ENCODE measurements at places on chromosomes 2 and 18.

DNA sequence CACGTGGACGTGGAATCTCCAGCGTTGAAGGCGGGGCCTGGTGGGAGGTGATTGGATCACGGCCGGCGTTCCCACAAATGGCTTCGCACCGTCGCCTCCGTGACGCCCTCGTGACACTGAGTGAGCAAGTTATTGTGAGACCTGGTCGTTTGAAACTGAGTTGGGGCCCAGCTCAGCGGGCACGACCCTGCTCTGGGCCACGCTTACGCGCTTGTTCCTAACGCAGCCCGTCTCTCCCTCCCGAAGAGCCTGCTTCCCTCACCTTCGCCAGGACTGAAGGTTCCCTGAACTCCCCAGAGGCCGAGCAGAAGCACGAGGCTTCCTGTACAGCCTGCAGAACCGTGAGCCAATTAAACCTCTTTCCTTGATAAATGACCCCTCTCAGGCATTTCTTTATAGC lies 121.8 kb downstream of the RTP5 start:
- H3K4me1 ChIP-seq = no peaks in the 10 kb centered on the region
- H3K4me3 ChIP-seq = no peak overlapping the region
- no peak for DNase-seq
- H3K36me3 ChIP-seq = peaks cover 3% of the 10 kb centered on the region
- H3K27ac ChIP-seq = no peak overlapping the region

GRCh38 chr2:98282109-98282508 lies 64.1 kb upstream of the CNGA3 start:
- no peak for DNase-seq
- no peak overlapping the region for H3K27ac ChIP-seq
- H3K36me3 ChIP-seq = no peaks in the 10 kb centered on the region
- H3K4me1 ChIP-seq = no peaks in the 10 kb centered on the region
- H3K27me3 ChIP-seq = peaks cover 72% of the 10 kb centered on the region

GRCh38 chr2:65749545-65749944 lies 317.1 kb upstream of the SPRED2 start:
- H3K4me1 ChIP-seq = no peaks in the 10 kb centered on the region
- H3K27me3 ChIP-seq = no peaks in the 10 kb centered on the region
- H3K4me3 ChIP-seq = no peak overlapping the region
- no peak overlapping the region for H3K27ac ChIP-seq
- no peak for DNase-seq

DNA sequence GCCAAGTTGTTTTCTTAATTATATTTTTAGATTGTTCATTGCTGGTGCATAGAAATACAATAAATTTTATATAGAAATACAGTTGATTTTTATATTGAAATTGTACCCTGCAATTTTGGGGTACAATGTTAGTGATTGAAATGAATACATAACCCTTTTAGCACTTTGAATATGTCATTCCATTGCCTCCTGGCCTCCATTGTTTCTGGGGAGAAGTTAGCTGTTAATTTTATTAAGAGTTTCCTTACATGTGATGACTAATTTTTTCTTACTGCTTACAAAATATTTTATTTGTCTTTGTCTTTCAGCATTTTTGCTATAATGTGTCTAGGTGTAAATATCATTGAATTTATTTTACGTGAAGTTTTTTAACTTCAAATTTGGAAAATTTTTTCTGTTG lies 176.5 kb upstream of the DCC start:
- H3K4me1 ChIP-seq = no peaks in the 10 kb centered on the region
- no peaks in the 10 kb centered on the region for H3K27me3 ChIP-seq
- H3K4me3 ChIP-seq = no peak overlapping the region
- DNase-seq = no peak
- no peaks in the 10 kb centered on the region for H3K36me3 ChIP-seq
- no peak overlapping the region for H3K27ac ChIP-seq

DNA sequence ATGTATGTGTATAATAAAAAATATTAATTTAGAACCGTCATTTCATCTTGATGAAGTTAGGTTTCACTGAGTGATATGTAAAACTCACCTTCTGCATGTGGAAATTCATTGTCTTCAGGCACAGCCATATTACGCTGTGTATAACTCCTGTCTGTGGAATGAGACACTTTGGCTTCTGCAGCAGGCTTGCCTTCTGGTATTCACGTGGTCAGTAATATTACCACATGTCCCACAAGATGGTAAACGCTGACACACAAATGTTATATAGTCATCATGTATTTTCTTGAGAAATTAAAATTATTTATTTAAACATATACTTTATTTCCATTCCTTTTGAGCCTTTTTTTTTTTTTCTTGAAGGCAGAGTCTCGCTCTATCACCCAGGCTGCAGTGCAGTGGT lies 25.1 kb upstream of the AAK1 start:
- H3K27me3 ChIP-seq = no peaks in the 10 kb centered on the region
- H3K27ac ChIP-seq = no peak overlapping the region
- no peak overlapping the region for H3K4me3 ChIP-seq

DNA sequence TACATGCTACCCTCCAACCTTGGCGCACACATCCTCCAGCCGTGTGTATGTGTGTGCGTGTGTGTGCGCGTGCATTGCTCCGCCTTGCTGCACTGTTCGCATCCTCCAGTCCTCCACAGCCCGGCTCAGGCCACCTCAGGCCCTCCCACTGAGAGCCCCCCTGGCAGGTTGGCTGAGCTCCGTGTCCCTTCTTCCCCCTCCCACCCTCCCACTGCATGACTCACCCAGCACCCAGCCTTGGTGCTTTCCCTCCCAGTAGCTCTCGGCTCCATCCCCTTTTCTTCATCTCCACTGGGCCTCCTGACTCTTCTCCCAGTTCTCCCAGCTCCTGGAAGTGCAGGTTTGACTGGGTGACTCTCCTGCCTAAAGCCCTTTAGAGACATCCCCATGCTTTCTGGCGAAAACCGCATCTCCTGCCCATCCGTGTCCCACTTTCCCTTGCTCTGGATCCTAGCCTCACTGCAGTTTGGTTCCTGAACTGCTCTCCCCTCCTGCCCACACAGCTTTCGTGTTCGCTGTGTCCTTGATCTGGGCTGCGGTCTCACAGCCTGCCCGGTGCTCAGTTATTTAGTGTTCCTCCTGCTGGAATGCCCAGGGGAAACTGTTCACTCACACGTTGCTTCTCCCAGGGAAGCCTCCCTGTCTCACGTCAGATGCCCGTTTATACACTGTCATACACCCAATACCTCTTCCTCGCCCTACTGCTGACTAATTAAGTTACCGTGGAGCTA lies 4.9 kb downstream of the TMEM177 start:
- H3K4me3 ChIP-seq = no peak overlapping the region
- H3K4me1 ChIP-seq = peaks cover 14% of the 10 kb centered on the region
- DNase-seq = no peak
- peaks cover 5% of the 10 kb centered on the region for H3K36me3 ChIP-seq

- peak overlapping the region; percentile 79 for H3K27ac ChIP-seq
- H3K4me1 ChIP-seq = peaks cover 35% of the 10 kb centered on the region
- DNase-seq = no peak
Measured at GRCh38 chr2:9697909-9698308, 67.1 kb upstream of the YWHAQ start.

GRCh38 chr2:26169681-26170414 lies 3.0 kb upstream of the GAREM2 start:
- peaks cover 3% of the 10 kb centered on the region for H3K36me3 ChIP-seq
- H3K27me3 ChIP-seq = peaks cover 20% of the 10 kb centered on the region
- no peak overlapping the region for H3K27ac ChIP-seq
- H3K4me1 ChIP-seq = peaks cover 15% of the 10 kb centered on the region
- no peak overlapping the region for H3K4me3 ChIP-seq

DNA sequence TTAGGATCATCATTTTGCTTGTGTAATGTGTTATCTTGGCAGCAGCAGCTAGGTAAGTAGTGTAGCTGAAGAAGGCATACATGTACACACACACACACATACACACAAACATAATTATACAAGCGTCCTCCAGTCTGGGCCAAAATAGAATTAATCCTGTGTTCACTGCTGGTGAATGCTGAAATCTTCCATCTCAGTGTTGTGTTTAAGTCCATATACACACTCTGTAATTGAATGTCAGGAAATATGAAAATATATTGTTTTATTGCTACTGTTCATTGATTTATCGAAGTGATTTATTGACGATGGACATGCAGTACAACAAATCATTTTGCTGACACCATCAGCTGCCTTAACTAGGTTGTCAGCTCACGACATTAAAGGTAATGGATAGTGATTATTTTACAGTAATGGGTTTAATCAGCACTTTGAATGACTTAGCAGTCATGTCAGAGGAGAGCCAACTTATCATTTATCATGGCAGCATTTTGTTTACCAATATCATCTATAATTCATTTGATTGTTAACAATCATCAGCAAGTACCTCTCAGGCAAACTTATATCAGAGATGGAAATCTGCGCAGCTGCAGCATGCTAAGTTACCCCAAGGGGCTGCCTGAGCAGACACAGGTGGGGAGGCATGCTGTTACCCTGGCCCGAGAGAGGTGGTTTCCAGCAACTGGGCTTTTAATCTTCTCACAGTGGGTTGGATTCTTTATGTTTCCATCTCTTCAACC lies 83.7 kb upstream of the FSHR start:
- H3K27ac ChIP-seq = no peak overlapping the region
- no peaks in the 10 kb centered on the region for H3K4me1 ChIP-seq
- no peaks in the 10 kb centered on the region for H3K27me3 ChIP-seq
- H3K36me3 ChIP-seq = no peaks in the 10 kb centered on the region
- H3K4me3 ChIP-seq = no peak overlapping the region
- DNase-seq = no peak

GRCh38 chr18:8526332-8526731 lies 82.9 kb upstream of the RAB12 start:
- DNase-seq = no peak
- peaks cover 32% of the 10 kb centered on the region for H3K27me3 ChIP-seq
- H3K27ac ChIP-seq = no peak overlapping the region
- H3K4me3 ChIP-seq = no peak overlapping the region
- H3K4me1 ChIP-seq = no peaks in the 10 kb centered on the region
- H3K36me3 ChIP-seq = no peaks in the 10 kb centered on the region

- H3K27me3 ChIP-seq = no peaks in the 10 kb centered on the region
- H3K36me3 ChIP-seq = no peaks in the 10 kb centered on the region
- DNase-seq = no peak
- no peak overlapping the region for H3K27ac ChIP-seq
- H3K4me1 ChIP-seq = no peaks in the 10 kb centered on the region
Measured at GRCh38 chr18:71116535-71116934, 827.7 kb downstream of the SOCS6 start.

GRCh38 chr18:34023471-34023870 lies 201.2 kb downstream of the NOL4 start:
- H3K4me1 ChIP-seq = no peaks in the 10 kb centered on the region
- no peak overlapping the region for H3K4me3 ChIP-seq
- no peaks in the 10 kb centered on the region for H3K27me3 ChIP-seq
- no peak for DNase-seq

DNA sequence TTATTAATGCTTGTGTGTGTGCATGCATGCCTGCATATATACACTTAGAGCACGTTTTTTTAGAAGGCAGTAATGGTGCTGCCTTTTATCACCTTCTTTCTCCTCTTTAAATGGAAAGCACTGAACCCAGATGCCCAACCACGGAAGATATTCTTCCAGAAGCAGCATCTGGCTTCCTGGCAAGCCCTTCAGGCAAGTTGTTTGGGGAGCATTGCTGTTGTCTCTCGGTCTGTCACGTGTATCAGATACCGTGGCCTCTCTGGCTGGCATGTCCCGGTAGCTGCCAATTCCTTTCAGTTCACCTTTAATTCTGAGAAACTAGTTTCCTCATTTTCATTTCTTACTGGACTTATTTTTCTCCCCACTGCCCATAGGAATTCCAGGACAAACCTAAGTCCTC lies 587.8 kb downstream of the ARHGAP15 start:
- H3K27ac ChIP-seq = peak overlapping the region; percentile 52
- peaks cover 37% of the 10 kb centered on the region for H3K4me1 ChIP-seq
- DNase-seq = no peak
- no peak overlapping the region for H3K4me3 ChIP-seq
- no peaks in the 10 kb centered on the region for H3K27me3 ChIP-seq
- peaks cover 19% of the 10 kb centered on the region for H3K36me3 ChIP-seq

- H3K27ac ChIP-seq = no peak overlapping the region
- peaks cover 2% of the 10 kb centered on the region for H3K36me3 ChIP-seq
- H3K27me3 ChIP-seq = peaks cover 32% of the 10 kb centered on the region
- DNase-seq = no peak
- peaks cover 4% of the 10 kb centered on the region for H3K4me1 ChIP-seq
Measured at GRCh38 chr2:216665717-216666116, 29.6 kb downstream of the IGFBP5 start.

GRCh38 chr2:160261732-160262131 lies 61.7 kb upstream of the ITGB6 start:
- no peaks in the 10 kb centered on the region for H3K27me3 ChIP-seq
- no peaks in the 10 kb centered on the region for H3K36me3 ChIP-seq
- no peak overlapping the region for H3K4me3 ChIP-seq
- H3K27ac ChIP-seq = no peak overlapping the region
- no peak for DNase-seq

GRCh38 chr18:27118973-27119372 lies 66.1 kb downstream of the CHST9 start:
- no peaks in the 10 kb centered on the region for H3K4me1 ChIP-seq
- no peaks in the 10 kb centered on the region for H3K27me3 ChIP-seq
- H3K27ac ChIP-seq = no peak overlapping the region
- H3K36me3 ChIP-seq = no peaks in the 10 kb centered on the region

DNA sequence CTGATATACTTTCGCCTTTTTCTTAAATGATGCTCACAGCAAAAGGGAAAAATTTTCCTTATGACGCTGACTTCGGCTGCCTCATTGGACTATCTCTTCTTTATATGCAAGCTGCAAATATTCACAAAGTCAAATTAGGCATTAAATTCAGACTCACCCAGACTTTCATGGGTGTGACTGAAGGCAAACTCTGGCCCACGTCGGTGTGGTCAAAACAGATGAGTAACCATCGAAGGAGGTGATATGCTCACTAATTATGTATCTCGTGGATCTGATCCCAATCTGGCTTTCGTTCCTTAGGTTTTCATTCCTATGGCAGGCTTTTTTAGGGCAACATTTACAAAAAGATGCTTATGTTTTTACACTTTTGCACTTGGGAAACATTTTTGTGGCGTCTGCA lies 36.6 kb downstream of the FAM124B start:
- peaks cover 3% of the 10 kb centered on the region for H3K27me3 ChIP-seq
- H3K36me3 ChIP-seq = peaks cover 3% of the 10 kb centered on the region
- H3K4me3 ChIP-seq = no peak overlapping the region
- H3K4me1 ChIP-seq = no peaks in the 10 kb centered on the region

GRCh38 chr18:26421503-26421902 lies 126.8 kb downstream of the KCTD1 start:
- no peaks in the 10 kb centered on the region for H3K36me3 ChIP-seq
- H3K4me3 ChIP-seq = no peak overlapping the region
- peaks cover 4% of the 10 kb centered on the region for H3K4me1 ChIP-seq
- no peak overlapping the region for H3K27ac ChIP-seq
- DNase-seq = no peak
- H3K27me3 ChIP-seq = no peaks in the 10 kb centered on the region

- H3K4me1 ChIP-seq = no peaks in the 10 kb centered on the region
- no peaks in the 10 kb centered on the region for H3K36me3 ChIP-seq
- DNase-seq = no peak
- H3K27ac ChIP-seq = no peak overlapping the region
- H3K4me3 ChIP-seq = no peak overlapping the region
Measured at GRCh38 chr2:213161759-213162515, 10.5 kb upstream of the IKZF2 start.

Measured in effector memory CD8-positive, alpha-beta T cell (primary cell).